ENCODE measurements at places on chromosomes 5 and 9.

GRCh38 chr9:20331095-20331685 is 291.1 kb downstream of the MLLT3 start:
- no peak for DNase-seq

- DNase-seq, result no peak
Measured at GRCh38 chr9:109478665-109479380, 19.3 kb downstream of the PTPN3 start.

DNA sequence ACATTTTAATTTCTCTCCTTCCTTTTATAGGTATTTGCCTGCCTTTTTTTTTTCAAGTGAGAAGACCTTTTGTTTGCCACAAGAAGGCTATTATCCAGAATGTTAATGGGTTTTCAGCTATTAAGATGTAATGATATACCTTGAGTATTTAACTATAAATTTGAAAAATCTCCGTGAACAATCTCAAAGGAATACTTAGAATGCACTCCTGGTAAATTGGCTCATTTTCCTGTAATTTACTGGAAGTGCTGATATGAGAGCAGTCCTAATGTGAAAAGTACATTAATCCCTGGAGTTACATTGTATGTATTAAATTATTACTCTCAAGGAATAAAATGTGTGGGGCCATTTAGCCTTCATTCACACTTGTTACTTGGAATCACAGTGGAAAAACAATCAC is 32.4 kb downstream of the AOPEP start:
- no peak for DNase-seq

GRCh38 chr5:93993161-93993560 is 251.8 kb upstream of the POU5F2 start:
- no peak for DNase-seq

GRCh38 chr5:171978519-171978918 is 27.9 kb downstream of the FBXW11 start:
- DNase-seq, result no peak

DNA sequence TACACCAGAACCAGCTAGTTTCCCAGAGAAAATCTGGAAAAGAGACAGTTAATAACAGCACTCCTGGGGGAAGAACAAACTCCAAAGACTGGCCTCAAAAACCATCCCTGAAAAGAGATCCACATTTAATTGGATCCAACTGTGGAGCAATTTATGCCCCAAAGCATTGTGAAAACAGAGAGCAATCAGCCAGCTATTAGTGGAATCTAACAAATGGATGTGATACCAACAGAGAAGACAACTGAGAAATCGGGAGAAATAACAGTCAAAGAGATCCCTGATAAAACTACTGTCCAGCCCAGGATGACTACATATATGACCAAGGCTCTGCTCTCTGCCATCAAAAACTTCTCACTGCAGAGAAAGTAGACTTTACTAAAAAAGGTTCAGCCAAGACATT is 40.5 kb upstream of the TRIO start:
- no peak for DNase-seq

GRCh38 chr5:66246608-66247007 is 102.5 kb downstream of the SREK1 start:
- no peak for DNase-seq

All from activated naive CD4-positive, alpha-beta T cell treated with Interleukin-2 at 50 U/mL for 16 hours (primary cell).